Cardiac atrium fibroblast (primary cell): ENCODE measurements at places on chromosomes 2 and 18. TPM values are rescaled to one million over a fixed set of nuclear protein-coding genes. Genes with fewer than 3 reads are reported as not detected.

LHCGR gene
- total RNA-seq = not detected in 2 replicates

RUFY4 gene
- not detected in 2 replicates for total RNA-seq

C1QL2 gene
- not detected in 2 replicates for total RNA-seq

GPR45 gene
- not detected in 2 replicates for total RNA-seq

ASB1 gene
- total RNA-seq = 18.2 and 21.4 TPM in 2 replicates

OR6B2 gene
- total RNA-seq = not detected in 2 replicates

MBP gene
- 10.5 and 15.7 TPM in 2 replicates for total RNA-seq

DYSF gene
- total RNA-seq = 6.3 and 12.2 TPM in 2 replicates

NT5C1B gene
- not detected in 2 replicates for total RNA-seq

IL36G gene
- total RNA-seq = not detected in 2 replicates

SETBP1 gene
- total RNA-seq = 1.4 and 2.3 TPM in 2 replicates

PPM1B gene
- total RNA-seq = 8.6 and 9.6 TPM in 2 replicates

CHST10 gene
- 7.9 and 8.1 TPM in 2 replicates for total RNA-seq

STPG4 gene
- not detected in 2 replicates for total RNA-seq

GPBAR1 gene
- not detected in 2 replicates for total RNA-seq

RPRM gene
- total RNA-seq = not detected in 2 replicates

CDH2 gene
- 23.8 and 47.6 TPM in 2 replicates for total RNA-seq

APCDD1 gene
- total RNA-seq = 9.2 and 26.7 TPM in 2 replicates

RMDN2 gene
- total RNA-seq = 4.0 and 6.5 TPM in 2 replicates

CPO gene
- total RNA-seq = not detected in 2 replicates

KIF1A gene
- not detected in 2 replicates for total RNA-seq

POTEC gene
- not detected in 2 replicates for total RNA-seq

ABCB11 gene
- total RNA-seq = under 0.01 and 0.65 TPM in 2 replicates

EVX2 gene
- not detected in 2 replicates for total RNA-seq

RNU2-63P gene
- not detected in 2 replicates for total RNA-seq

ALKAL2 gene
- 1.9 TPM in 1 of 2 replicates, not detected in the other for total RNA-seq

RAB6C gene
- total RNA-seq = not detected in 2 replicates

DYNAP gene
- total RNA-seq = not detected in 2 replicates

CCL20 gene
- total RNA-seq = 0.54 and 0.65 TPM in 2 replicates

OBSL1 gene
- 63.2 and 64.8 TPM in 2 replicates for total RNA-seq

POTEJ gene
- total RNA-seq = not detected in 2 replicates

NPHP1 gene
- total RNA-seq = 1.3 and 3.2 TPM in 2 replicates

ANKRD53 gene
- total RNA-seq = under 0.01 TPM in 2 replicates

UGT1A3 gene
- not detected in 2 replicates for total RNA-seq

NEU2 gene
- not detected in 2 replicates for total RNA-seq

PROC gene
- not detected in 2 replicates for total RNA-seq

TBC1D8 gene
- 9.4 and 17.5 TPM in 2 replicates for total RNA-seq

NUP35 gene
- total RNA-seq = 6.2 and 6.7 TPM in 2 replicates

NT5DC4 gene
- total RNA-seq = not detected in 2 replicates

PLB1 gene
- total RNA-seq = under 0.01 and 1.1 TPM in 2 replicates

FAM124B gene
- total RNA-seq = 1.8 and 4.5 TPM in 2 replicates

GPR39 gene
- total RNA-seq = 0.65 and 0.90 TPM in 2 replicates

FIGN gene
- total RNA-seq = 0.36 and 0.81 TPM in 2 replicates
